Tracheal epithelial cell (primary cell): ENCODE measurements at places on chromosomes 1 and 21. TPM values are rescaled to one million over a fixed set of nuclear protein-coding genes. Genes with fewer than 3 reads are reported as not detected.

STX12 gene
- 44.8 and 71.1 TPM in 2 replicates for total RNA-seq

TMEM200B gene
- total RNA-seq: 2.8 and 2.9 TPM in 2 replicates

CHRM3 gene
- total RNA-seq: 0.21 and 0.48 TPM in 2 replicates

RGSL1 gene
- total RNA-seq: not detected in 2 replicates

BTBD19 gene
- 0.64 and 1.9 TPM in 2 replicates for total RNA-seq
